ENCODE measurements at places on chromosomes 3 and 15.

GRCh38 chr3:127997961-127998360 lies 54.3 kb upstream of the SEC61A1 start:
- DNase-seq, result no peak

GRCh38 chr3:146314871-146315270 lies 64.0 kb upstream of the PLSCR4 start:
- DNase-seq, result peak; percentile 64

DNA sequence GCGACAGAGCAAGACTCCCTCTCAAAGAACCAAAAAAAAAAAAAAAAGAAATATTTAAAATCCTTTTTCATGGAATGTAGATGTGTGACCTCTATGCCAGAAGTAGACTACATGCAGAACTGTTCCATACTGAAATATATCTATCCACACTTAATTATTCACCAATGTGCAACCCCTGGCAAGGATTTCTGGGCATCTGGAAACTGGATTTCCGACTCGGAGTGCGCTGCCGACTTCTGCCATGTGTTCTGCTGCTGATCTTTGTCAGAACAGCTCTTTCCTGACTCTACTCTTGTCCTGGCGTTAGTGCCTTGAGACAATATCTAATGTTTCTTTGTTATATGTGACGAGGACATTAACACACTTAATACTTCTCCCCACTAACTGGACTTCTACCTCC lies 11.7 kb downstream of the LIPH start:
- no peak for DNase-seq

DNA sequence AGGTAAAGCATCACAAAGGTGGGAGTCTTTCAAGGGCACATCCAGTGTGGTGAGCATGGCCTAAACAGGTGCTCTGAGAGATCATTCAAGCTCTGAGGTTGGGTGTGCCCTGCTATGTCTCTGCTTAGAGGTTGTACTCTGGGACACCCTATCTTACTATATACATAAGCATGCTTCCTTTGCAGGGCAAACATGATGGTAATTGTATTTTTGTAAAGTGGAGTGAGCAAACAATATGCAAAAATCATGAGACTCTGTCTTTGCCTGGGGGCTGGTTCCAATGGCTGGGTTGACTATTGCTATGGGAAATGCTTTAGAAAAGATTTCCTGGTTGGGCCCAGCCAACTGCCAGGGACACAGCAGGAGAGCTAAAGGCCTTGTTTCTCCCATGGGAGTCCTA lies 315.1 kb upstream of the TLE3 start:
- DNase-seq, result no peak

DNA sequence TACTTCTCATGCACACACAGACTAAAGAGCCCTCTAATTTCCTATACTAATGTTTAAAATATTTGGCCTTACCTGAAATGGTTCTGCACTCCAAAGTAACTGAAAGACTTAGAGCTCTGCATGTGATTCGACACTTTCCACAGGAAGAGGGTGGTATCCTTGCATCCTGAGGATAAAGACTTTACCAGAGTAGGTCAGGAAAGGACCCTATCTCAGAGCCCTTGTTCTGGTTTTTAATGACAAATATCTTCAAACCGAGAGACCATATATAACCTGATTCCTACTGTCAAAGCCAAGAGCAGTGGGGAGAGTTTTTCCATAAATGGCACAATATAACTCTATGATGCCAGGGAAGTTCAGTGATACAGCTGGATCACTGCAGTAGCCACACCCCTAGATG lies at the start of gene GP5:
GP5 (minus strand) TSS at position 101 of the 400 bp plus-strand sequence. CDS start 984 bp downstream, outside the sequence.
- no peak for DNase-seq

DNA sequence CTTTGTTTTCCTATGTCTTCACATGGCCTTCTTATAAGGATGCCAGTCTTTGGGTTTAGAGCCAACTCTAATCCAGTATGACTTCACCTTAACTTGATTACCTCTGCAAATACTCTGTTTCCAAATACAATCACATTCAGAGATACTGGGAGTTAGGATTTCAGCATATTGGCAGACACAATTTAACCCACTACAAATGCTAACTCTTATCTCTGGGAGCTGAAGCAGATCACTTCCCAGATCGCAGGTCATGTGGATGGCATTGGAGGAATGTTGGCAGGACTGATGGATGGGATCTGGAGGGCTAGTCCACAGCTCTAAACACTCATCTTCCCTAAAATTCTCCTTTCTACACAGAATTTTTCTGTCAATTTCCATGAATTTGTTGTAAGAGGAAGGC lies 46.2 kb upstream of the ADGRG7 start:
- DNase-seq, result no peak

- DNase-seq, result no peak
Observed at GRCh38 chr3:38158472-38158871, 6.9 kb upstream of the OXSR1 start.

DNA sequence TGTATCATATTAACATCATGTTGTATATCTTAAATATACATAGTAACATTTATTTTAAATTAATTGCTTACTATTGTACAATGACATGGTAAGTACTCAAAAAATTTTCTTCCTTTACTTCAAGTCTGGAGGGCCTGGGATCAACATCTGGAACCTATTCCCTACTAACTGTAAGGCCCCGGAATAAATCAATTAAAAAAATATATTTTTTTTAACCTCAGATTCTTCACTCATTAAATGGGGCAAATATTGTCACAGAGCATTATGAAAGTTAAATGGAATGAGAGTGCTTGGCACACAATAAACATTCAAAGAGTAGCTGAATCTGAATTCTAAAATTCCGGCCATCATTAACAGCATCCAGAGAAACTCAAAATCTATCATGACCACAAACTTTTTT lies 16.5 kb downstream of the GSK3B start:
- DNase-seq, result no peak

DNA sequence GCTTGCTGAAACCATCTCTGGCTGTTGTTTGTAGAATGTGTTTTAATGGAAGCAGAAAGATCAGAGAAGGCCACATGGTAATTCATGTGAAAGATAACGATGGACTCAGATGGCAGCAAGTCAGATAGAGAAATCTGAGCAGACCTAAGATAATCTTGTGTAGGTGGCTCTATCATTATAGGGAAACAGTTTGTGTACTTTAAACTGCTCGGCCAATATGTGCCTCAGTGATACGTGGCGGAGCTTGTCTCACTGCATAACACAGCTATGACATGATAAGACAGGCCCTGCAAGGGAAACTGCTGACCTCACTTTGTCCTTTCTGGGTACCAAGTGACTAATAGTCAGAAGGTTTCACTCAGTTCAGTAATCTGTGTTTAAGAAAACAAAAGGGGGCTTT lies 51.0 kb downstream of the MME start:
- peak; percentile 60 for DNase-seq

DNA sequence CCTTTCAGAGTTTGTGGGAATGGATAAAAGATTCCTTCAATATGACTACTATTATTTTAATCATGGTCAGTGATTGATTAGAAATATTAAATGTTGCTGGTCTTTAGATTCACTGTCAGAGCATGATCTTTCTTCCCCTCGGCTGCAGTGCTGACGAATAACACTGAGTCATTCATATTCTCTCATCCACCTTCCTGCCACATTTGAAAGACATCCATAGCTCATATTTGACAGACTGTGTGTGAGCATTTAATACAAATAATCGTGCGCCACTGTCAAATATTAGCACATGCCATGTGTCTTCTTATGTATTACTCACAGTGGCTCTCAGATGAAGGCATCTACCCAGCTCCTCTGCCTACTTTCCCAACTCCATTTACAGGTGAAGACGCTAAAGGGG lies 476.5 kb upstream of the TPRG1 start:
- no peak for DNase-seq

GRCh38 chr3:161066930-161067329 lies 38.2 kb downstream of the B3GALNT1 start:
- no peak for DNase-seq

DNA sequence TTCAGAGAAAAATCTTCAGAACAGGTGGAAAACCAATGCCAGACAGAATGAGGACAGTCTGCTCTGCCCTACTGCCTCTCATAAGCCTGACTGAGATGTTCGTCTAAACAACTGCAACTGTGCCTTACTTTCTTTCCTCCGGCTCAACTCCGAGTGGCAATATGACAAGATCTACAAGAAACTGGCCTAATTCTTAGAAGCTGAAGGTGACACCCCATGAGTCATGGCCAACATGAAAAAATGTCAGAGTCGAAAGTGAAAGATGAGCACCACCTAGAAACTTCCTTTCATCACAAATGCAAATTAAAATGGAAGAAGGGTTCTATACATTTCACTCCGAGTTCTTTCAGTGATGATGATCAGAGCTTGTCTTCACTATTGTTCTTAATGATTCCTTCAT lies 12.9 kb downstream of the PCYT1A start:
- DNase-seq, result peak; percentile 36

GRCh38 chr3:14448756-14449727 lies 46.6 kb downstream of the SLC6A6 start:
- DNase-seq, result no peak

DNA sequence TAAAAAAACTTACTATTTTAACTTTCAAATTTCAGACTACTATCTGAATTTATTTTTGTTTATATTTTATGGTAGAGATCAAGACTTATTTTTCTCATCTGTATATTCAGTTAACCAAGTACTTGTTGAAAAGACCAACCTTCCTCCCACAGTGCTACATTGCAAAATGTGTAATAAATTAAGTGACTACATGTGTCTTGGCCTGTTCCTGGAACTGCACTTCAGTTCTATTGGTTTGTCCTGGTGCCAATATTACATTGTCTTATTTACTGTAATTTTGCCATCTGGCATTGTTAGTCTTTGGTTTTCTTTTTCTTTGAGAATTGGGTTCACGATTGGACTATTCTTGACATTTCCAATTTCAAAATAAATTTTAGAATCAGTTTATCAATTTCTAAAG lies 138.4 kb upstream of the KCNMB2 start:
- no peak for DNase-seq

- no peak for DNase-seq
Observed at GRCh38 chr3:62131620-62132019, 241.7 kb downstream of the FEZF2 start.

- peak; percentile 6 for DNase-seq
Observed at GRCh38 chr3:71859123-71859519, 74.2 kb upstream of the PROK2 start.

DNA sequence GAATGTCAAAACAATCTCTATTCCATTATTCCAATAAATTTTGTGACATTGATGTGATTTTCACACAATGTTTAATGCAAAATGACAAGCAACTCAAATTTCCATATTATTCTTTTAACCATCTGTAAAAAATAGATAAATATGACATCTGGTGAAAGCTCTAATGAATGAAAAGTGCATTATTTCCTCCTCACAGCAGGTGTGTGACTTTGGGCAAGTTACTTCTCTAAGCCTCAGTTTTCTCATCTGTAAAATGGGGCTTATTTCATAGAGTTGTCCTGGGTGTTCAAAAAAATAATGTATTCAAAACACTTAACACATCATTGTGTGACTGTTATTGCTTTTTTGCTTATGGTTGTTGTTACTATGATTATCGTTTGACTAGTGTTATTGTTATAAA lies 70.4 kb downstream of the THBS1 start:
- DNase-seq, result no peak

- no peak for DNase-seq
Observed at GRCh38 chr3:149443545-149443912, 31.0 kb upstream of the TM4SF4 start.

- no peak for DNase-seq
Observed at GRCh38 chr15:43330780-43331087, 361 bp upstream of the LCMT2 start.

- DNase-seq, result peak; percentile 18
Observed at GRCh38 chr3:101179637-101180036, 140.7 kb downstream of the IMPG2 start.

DNA sequence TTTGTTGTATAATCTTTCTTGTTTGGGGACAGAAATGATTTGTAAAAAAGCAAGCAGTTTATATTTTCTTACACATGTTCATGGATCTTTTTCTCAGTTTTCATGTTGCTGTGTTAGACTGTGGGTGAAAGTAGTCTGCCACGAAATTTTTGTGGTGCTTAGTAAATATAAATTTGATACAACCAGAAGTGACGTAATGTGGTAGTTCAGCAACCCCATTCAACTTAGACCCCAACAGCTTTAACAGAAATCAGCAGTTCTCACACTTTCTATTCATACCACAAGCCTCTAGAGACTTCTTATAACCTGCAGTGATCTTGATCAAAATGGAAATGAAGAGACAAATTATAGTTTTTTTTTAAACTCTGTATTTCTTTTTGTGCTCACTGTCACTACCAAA lies 120.2 kb upstream of the IGSF10 start:
- peak; percentile 25 for DNase-seq

- no peak for DNase-seq
Observed at GRCh38 chr3:151218136-151218535, 15.1 kb upstream of the GPR171 start.

GRCh38 chr3:189786479-189787064 lies 155.4 kb downstream of the TP63 start:
- no peak for DNase-seq

DNA sequence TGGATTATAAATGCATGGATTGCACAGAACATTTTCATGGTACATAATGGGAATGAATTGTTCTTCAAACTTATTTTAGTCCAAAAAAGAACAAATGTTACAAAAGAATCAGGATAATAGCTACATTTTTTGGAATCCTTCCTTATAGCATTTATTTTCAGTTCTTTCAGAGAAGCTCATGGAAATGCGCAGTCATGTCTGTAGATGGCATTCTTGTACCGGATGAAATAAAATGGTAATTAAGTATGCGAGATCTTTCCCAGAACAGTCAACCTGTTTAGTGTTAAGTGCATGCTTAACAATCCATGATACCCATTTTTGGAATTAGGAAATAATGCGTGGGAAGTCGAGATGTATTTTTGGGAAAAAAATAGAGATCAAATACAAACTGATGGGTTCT lies 38.2 kb upstream of the GOLGA8B start:
- peak; percentile 56 for DNase-seq

GRCh38 chr3:183074261-183074660 lies 25.0 kb downstream of the MCCC1 start:
- no peak for DNase-seq

DNA sequence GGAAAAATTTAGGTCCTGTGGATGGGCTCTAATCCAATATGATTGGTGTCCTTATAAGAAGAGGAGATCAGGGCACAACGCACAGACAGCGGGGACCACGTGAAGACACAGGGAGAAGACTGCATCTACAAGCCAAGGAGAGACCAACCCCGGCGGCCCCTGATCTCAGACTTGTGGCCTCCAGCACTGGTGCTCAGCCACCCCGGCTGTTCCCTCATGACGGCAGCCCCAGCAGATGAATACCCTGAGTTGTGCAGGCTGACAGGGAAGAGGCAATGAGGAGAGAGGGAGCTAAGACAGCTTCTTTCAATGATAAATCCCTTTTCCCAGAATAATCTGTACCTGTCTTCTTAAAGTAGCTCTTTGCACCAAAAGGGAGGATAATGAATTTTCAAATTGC lies 33.3 kb upstream of the CGNL1 start:
- no peak for DNase-seq

DNA sequence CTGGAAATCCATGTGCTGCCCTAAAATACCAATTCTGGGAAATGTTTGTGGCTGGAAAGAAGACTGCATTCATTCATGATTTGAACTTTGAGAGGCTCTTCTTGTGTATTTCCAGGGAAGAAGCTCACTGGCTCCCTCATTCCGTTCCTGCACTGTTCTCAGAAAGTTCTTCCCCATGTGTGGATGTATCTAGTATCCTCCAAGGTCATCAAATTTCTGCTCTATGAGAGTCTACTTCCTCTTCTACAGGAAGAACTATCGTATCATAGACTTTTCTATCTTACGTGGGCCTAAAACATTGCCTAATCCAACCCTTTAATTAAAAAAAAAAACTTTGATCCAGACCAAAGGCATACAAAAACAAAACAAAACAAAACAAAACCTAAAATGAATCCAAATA lies 2.9 kb downstream of the CCR3 start:
- DNase-seq, result no peak

Measured in fibroblast of lung (primary cell).